NB4 (cell line): ENCODE measurements at places on chromosomes 4 and X.

DNA sequence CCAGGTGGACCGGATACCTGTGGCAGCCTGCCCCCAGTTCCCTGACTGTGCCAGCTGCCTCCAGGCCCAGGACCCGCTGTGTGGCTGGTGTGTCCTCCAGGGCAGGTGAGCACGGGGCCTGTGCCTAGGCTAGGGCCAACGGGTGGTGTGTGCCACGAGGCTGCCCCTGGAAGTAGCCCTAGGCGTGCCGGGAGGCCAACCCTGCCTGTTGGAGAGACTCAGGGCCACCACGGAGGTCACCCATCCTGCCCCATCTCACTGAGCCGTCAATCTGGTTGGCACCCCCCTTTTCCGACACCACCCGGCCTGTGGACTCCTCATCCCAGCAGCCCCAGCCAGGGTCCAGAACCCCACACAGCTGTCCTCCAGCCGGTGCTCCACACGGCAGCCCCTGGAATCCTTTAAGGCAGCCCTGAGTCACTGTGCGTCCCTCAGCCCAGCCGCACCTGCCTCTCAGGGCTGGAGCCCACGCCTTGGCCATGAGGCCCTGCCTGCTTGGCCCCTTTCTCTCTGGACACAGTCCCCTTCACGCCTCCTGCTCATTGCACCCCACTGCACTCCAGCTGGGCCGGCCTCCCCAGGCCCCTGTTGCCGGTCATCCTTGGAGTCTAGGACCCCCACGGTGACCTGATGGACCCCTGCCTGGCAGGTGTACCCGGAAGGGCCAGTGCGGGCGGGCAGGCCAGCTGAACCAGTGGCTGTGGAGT is 5.3 kb downstream of the PLXNB3 start:
- DNase-seq = no peak

- no peak for DNase-seq
Observed at GRCh38 chrX:16855363-16856075, 14.6 kb downstream of the RBBP7 start.

- DNase-seq = no peak
Observed at GRCh38 chrX:121389976-121390714, 342.7 kb downstream of the GLUD2 start.

- DNase-seq = no peak
Observed at GRCh38 chrX:23805389-23805788, 22.4 kb downstream of the SAT1 start.

DNA sequence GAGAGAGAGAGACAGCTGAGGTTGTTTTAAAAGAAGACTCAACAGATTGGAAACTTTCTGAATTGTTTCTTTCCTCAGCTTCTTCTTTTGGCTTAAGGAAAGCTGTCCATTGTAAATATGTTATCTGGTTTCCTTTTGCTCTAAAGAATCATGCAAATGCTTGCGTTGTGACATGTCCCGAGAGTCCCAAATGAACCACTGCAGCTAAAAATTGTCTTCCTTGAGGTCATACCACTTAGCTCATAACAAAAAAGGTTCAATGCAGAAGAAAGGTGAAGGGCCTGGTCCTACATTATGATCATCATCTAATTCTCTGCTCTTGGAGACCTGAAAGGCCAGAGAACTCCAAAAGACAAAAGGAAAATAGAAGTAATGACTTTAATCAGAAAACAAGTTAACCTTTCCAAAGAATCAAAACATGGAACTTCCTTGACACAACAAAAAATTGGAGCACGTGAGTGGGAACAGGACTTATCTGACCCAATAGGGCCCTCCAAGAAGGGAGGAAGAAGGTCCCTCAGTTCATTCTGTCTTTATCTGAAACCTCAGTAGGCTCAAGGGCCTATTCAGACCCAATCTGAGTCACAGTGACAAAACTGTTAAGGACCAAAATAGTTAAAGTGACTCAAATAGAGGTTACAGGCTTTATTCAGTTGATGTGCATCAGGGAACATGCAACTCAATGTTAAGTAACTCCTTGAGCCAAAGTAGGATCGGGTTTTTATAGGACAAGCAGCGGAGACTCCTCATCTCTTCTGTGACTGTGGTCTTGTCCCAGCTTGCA is 14.7 kb upstream of the VSIG1 start:
- no peak for DNase-seq

- DNase-seq = no peak
Observed at GRCh38 chrX:75118296-75118695, 37.8 kb downstream of the ABCB7 start.

- no peak for DNase-seq
Observed at GRCh38 chrX:9606971-9607370, 142.1 kb downstream of the TBL1X start.

DNA sequence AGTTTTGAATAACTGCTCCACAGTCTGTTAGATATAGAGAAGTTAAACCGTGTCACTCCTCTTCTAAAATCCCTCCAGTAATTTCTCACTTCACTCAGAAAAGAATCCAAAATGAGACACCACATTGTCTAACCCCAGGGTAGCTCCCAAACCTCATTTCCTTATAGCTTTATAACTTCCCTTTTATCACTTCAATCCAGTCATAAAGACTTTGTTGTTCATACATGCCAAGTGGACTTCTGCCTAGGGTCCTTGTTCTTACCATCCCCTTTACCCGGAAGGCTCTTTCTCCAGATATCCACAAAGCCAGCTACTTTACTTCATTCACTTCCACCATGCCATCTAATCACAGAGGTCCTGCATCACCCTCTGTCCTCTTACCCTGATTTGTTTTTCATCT is 156.2 kb downstream of the GABRB1 start:
- no peak for DNase-seq

- no peak for DNase-seq
Observed at GRCh38 chrX:151167791-151168345, 8.5 kb upstream of the GPR50 start.

DNA sequence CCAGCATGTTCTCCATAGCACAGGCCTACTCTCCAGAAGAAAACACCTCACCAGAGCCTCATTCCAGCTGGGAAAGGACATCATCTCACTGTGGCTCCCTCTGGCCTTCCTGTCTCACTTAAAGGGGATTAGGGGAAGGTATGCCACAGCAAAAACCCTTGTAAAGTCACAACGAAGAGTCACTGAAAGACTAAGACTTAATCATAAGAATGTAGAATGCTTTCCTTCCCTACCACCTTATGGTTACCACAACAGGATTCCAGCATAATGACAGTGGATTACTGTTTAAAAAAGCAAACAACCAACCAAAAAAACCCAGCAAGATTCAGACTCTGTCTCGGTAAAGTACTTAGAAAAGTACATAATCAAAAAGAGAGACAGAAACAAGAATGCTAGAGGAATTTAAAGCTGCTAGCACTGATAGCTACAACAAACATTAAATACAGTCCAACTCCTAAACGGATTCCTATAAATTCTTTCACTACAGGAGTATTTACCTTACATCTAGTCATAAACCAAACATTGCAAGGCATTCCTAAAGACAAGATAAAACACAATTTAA is 75.1 kb downstream of the BANK1 start:
- no peak for DNase-seq

DNA sequence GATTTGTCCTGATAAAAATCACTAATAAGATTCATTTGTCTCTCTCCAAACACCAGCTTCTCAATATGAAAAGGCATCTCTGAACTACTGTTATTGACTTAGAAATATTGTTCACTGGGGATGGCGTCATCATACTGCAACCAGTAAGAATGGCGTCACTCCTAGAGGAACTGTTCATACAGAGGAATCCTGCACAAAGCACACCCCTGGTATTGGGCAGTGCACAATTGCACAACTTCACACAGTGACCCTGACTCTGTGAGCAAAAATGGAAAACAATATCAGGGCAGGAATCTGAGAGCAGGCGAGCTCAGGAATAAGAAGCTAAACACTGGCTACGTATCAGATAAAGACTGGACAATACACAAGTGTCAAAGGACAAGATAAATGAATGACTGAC is 66.7 kb upstream of the PNPLA4 start:
- DNase-seq = peak; percentile 20

DNA sequence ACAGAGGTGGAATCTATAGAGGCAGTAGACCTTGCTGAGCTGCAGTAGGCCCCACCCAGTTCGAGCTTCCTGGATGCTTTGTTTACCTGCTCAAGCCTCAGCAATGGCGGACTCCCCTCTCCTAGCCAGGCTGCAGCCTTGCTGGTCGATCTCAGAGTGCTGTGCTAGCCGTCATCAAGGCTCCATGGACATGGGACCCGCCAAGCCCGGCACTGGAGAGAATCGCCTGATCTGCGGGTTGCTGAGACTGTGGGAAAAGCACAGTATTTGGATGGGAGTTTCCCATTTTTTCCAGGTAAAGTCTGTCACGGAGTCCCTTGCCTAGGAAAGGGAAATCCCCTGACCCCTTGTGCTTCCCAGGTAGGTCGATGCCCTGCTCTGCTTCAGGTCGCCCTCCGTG is 124.8 kb upstream of the KLF8 start:
- DNase-seq = no peak

- DNase-seq = no peak
Observed at GRCh38 chr4:60723796-60724195, 476.3 kb upstream of the ADGRL3 start.

DNA sequence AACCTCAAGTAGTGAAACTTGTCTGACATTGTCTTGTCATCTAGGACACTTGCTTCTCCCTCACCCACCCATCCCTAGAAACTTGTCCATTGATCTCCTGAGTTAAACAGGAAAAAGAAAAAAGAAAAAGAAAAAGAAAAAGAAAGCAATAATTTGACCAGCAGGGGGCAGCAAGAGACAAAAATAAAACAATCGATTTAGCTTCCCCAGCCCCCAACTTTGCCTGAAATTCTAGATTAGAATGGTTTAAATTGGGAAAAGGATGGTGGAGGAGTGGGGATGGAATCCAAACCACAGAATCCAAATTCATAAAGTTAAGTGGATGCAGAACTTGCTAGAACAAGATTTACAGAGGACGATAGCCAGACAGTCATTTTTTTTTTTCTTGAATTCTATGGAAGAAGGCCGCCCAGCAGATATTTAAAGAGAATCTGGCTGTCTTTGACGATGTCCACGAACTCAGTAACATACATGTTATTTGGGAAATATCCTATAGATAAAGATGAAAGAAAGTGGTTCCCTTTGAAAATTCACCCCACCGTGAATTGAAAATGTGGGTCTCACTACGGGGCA is 282.9 kb downstream of the USP46 start:
- peak; percentile 51 for DNase-seq

DNA sequence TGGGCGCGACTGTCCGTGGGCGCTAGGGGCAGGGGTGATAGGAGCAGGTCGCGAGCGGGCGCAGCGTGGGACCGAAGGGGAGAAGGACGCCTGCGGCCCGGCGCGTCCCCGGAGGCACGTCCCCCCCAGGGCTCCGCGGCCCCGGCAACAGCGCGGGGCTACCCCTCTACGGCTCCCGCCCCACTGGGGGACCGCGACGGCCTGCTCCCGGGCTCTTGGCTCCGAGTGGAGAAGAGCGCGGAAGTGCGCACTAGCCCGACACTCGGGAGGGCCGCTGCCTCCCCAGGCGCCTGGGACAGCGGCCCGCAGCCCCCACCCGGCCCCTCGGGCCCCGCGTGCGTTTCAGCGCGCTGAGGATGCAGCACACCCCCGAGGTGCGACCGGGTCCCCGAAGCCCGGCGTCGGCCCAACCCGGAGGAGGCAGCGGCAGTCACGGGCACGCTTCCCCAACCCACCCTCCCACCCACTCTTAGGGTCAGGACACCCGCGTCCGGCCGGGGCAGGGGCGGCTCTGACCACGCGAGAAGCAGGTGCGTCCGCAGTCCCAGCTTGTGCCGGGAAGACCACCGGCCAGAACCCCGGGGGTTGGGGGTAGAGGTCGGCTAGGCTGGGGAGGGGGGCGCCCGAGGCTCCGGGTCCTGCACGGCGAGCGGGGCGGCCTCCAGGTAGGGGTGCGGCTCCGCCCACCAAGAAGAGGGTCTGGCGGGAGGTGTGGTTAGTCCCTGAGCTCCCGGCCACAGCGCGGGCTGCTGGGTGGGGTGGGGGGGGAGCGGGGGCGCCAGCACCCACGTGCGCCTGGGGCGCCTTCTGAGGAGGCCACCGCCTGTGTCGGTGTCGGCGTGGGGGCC is 18.5 kb upstream of the NAT8L start:
- DNase-seq = no peak

GRCh38 chrX:108310506-108310905 is 127.7 kb downstream of the COL4A6 start:
- DNase-seq = no peak
